ENCODE measurements at places on chromosomes 6 and 20. TPM values are rescaled to one million over a fixed set of nuclear protein-coding genes. Genes with fewer than 3 reads are reported as not detected.

HLA-DRA gene
- 30.7 TPM for total RNA-seq

MCCD1 gene
- total RNA-seq = not detected

REM1 gene
- 9.6 TPM for total RNA-seq

TTPAL gene
- total RNA-seq = 3.3 TPM

BAK1 gene
- total RNA-seq = 9.0 TPM

TCF19 gene
- 11.3 TPM for total RNA-seq

MTFR2 gene
- 0.58 TPM for total RNA-seq

AP5S1 gene
- 9.2 TPM for total RNA-seq
